ENCODE measurements at places on chromosomes 12 and 14. TPM values are rescaled to one million over a fixed set of nuclear protein-coding genes. Genes with fewer than 3 reads are reported as not detected.

- DNase-seq: no peak
These were observed 8.0 kb upstream of the C1R start for GRCh38 chr12:7100239-7100638.

DNA sequence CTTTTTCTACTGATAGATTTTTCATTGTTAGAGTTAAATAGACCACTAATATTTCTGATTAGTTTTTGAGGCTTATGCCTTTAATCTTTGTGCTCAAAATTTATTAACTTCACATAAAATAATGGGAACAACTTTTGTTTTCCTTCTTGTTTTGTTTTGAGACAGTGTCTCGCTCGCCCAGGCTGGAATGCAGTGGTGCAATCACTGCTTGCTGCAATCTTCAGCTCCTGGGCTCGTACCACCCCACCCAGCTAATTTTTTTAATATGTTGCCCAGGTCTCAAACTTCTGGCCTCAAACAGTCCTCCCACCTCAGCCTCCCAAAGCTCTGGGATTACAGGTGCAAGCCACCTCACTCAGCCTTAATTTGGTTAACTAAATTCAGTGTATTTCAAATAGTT, 16.8 kb downstream of the SCFD1 start:
- no peak for DNase-seq

DNA sequence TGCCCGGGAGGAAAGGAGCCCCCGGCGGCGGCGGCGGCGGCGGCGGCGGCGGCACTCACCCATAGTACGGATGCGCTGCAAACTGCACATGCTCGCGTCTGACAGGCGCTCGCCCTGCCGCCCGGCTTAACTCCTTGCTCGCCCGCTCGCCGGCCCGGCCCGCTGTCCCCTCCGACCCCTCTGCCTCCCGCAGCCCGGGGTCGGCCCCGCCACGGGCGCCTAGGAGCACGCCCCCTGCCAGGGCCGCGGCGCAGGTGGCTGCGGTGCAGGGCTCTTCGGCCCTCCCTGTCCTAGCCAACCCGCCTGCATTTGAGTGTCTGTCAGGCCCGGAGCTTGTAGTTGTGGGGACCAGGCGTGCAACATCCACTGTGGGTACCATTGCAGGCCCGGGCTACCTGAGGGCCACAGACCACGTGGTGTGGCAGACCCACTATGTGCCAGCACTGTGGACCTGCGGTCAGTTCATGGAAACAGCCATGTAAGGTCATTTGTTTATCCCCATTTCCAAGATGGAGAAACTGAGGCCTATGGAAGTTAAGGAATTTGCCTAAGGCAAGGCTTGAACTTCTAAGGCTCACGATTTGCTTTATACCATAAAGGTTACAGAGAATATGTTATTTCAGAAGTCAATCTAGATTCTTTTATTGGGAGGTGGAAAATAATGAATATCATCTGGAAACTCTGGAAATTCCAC, 17.6 kb upstream of the PLEKHH1 start:
- DNase-seq: peak; percentile 29

GRCh38 chr14:76975812-76976211, 52.7 kb downstream of the IRF2BPL start:
- no peak for DNase-seq

DNA sequence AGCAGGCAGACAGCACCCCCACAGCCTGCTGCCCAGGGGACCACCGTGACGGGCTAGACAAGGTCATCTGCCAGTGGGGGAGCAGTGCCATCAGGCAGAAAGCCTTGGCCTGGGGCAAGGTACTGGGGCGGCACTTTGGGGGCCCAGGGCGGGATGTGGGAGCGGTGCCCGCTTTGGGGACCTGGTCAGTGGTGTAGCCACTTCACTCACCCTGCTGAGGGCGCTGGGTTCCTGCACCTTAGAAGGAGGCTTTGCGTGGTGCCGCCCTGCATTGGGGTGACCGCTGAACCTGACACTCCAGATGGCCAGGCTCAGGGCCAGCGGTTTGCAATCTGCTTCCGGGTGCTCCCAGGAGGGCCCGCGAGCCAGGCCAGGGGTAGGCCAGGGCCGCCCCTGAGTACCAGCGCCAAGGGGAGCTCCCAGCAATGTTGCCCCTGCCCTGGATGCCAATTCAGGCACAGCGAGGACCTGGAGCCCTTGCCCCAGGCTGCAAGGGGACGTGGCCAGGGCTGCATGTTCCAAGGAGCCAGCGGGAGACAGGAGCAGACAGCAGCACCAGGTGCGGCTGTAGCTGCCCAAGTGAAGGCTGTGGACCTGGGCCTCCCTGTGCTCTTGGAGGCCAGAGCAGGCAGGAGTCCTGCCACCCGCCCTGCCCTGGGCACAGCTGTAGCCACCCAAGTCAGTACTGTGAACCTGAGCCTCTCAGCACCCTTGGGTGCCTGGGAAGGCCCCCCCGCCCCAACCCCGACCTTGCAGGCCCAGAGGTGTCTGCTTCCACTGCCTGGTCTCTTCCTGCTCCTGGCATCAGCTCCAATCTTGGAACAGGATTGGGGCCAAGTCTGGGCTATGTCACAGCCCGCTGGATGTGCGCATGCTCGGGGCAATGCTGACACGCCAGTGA, 550.7 kb downstream of the SLC6A15 start:
- no peak for DNase-seq

LMO3 gene
- 0.88 TPM for polyA plus RNA-seq

RILPL2 gene
- 4.6 TPM for polyA plus RNA-seq
